AG10803 (cell line): ENCODE measurements at places on chromosomes 5 and 9.

- DNase-seq, result peak; percentile 80
Measured at GRCh38 chr9:6931913-6932312, 174.1 kb downstream of the KDM4C start.

GRCh38 chr5:169408171-169408570 lies 107.2 kb upstream of the SLIT3 start:
- DNase-seq, result no peak

DNA sequence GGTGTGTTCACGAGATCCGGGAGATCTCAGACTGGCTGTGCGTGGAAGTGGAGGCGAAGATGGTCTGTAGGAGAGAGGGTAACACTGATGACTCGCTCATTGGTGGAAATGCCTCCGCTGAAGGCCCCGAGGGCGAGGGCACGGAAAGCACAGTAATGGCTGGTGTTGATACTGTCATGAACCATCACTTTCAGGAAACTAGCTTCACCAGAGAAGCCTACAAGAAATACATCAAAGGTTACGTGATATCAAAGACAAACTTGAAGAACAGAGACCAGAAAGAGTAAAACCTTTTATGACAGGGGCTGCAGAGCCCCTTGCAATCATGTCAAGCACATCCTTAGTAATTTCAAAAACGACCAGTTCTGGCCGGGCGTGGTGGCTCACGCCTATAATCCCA lies 265.7 kb downstream of the GOLPH3 start:
- no peak for DNase-seq

DNA sequence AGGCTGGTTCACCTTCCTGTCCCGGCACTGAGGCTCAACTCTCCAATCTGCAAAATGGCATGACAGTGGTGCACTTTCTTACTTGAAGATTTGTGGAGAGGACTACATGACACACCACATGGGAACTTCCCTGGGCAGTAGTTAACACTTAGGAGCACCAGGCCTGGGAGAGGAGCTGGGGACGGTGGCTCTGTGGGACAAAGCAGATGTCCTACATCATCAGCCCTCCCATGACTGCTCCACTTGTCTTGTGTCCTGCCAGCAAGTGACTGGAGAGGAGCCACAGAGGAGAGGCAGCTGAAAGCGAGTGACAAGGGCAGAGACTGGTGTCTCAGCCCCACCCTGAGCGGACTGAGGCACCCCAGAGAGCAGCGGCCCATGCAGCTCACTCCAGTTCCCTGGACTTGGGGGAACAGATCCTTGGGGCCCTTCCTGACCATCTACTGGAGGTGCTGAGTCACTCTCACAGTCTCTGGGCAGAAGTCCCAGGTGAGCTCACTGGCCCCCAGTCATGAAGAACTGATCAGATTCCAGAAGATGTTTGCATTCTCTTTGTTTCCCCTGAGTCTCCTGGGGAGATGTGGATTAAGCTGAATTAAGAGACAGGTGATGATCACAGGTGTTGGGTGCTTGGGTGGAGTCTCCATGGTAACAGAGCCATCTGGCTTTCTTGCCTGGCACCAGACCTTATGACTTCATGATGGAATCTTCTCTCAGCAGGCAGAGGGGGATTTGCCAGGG lies 13.2 kb upstream of the SLC25A48 start:
- DNase-seq, result no peak

GRCh38 chr5:7980881-7981280 lies 111.9 kb downstream of the MTRR start:
- DNase-seq, result no peak

DNA sequence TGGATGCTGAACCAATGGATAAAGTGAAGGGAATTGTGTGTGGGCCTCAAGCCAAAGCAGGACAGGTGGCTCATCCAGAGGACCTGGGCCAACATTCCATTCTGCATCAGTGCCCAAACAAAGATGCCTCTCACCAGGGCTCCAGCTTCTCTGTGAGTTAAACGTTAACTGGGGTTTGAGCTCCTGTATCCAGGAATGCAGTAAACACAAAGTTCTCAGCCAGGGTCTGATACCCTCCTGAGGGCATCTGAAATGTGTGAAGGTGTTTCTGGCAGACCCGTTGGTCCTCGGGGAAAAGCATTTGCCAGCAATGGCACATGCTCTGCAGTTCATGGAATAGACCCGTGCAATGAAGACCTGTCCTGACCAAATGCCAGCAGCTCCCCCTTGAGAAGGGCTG lies 33.9 kb upstream of the AOPEP start:
- DNase-seq, result no peak

DNA sequence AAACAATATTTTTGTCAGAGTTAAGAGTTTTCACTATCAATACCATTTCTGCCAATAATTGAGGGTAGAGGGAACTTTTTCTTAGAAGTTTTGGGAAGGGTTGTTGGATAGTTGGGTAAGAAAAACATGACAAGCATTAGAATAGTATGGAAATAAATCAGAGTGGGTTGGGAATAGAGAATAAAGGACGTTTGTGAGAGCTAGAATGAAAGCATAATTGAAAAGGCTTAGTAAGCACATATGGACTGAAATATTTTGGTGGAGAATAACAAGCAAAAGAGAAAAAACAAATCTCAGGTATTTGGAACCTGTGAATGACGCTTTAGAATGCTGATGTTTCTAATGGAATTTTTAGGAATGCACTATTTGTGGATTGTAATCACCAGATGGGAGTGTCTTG lies 262.9 kb upstream of the EDIL3 start:
- no peak for DNase-seq
